ENCODE measurements at places on chromosomes 5 and 9. TPM values are rescaled to one million over a fixed set of nuclear protein-coding genes. Genes with fewer than 3 reads are reported as not detected.

The ZFP2 gene
- total RNA-seq: 0.33 TPM

The SPINK13 gene
- not detected for total RNA-seq

The SLC6A7 gene
- not detected for total RNA-seq

The SKP1 gene
- 255 TPM for total RNA-seq

The NKD2 gene
- total RNA-seq: under 0.01 TPM

The MCC gene
- 17.3 TPM for total RNA-seq

The NR6A1 gene
- total RNA-seq: 1.3 TPM

The TNFSF15 gene
- total RNA-seq: 0.26 TPM

The SLC45A2 gene
- 0.11 TPM for total RNA-seq

The ANKRD34B gene
- under 0.01 TPM for total RNA-seq

The GDNF gene
- not detected for total RNA-seq

The AGXT2 gene
- total RNA-seq: not detected

The PCDHGB5 gene
- 11.8 TPM for total RNA-seq

The ZDHHC11 gene
- 0.26 TPM for total RNA-seq

The PCDHB2 gene
- 0.22 TPM for total RNA-seq

The CER1 gene
- not detected for total RNA-seq

The TRIM32 gene
- 13.8 TPM for total RNA-seq

The SHC3 gene
- 0.17 TPM for total RNA-seq

The PCDHGB2 gene
- 2.7 TPM for total RNA-seq

The IL3 gene
- total RNA-seq: not detected

The FAM169A gene
- total RNA-seq: 4.1 TPM

The IRF1 gene
- total RNA-seq: 23.5 TPM

The GRM6 gene
- not detected for total RNA-seq

The TLX3 gene
- total RNA-seq: not detected
